Activated CD4-positive, alpha-beta T cell treated with anti-CD3 and anti-CD28 coated beads, Interleukin-2, amount 10 ng/mL, durations not matched to agents 24 days and 14 days (primary cell): ENCODE measurements at places on chromosomes 1 and 21.

GRCh38 chr1:154955039-154955717 is 721 bp downstream of the PBXIP1 start:
- H3K4me1 ChIP-seq: peaks cover 64% of the 10 kb centered on the region
- H3K27ac ChIP-seq: peak overlapping the region; percentile 96
- no peaks in the 10 kb centered on the region for H3K27me3 ChIP-seq
- H3K4me3 ChIP-seq: peak overlapping the region; percentile 87
- DNase-seq: peak; percentile 98

DNA sequence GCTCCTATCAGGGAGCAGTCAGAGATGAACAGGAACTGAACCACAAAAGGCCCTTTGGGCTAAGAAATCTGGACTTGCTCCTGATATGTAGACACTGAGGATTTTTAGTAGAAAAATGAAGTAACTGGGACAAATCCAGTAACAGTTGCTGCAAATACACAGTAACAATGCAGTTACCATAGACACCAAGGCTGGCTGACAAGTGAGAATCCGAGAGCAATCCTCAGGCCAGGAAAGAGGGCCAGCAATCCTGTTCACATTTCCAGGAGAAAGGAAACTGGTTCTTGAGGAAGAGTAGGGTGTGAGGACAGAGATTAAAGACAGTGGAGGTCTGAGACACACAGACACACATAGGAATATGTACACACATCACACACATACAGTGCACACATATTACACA is 9.3 kb upstream of the LORICRIN start:
- no peaks in the 10 kb centered on the region for H3K36me3 ChIP-seq
- H3K4me3 ChIP-seq: no peak overlapping the region
- H3K27me3 ChIP-seq: peaks cover 8% of the 10 kb centered on the region
- H3K4me1 ChIP-seq: peaks cover 3% of the 10 kb centered on the region
- no peak for DNase-seq
- H3K27ac ChIP-seq: no peak overlapping the region

- DNase-seq: no peak
- H3K4me1 ChIP-seq: peaks cover 2% of the 10 kb centered on the region
- H3K4me3 ChIP-seq: no peak overlapping the region
- H3K27ac ChIP-seq: no peak overlapping the region
Measured at GRCh38 chr1:70994753-70995268, 52.8 kb downstream of the PTGER3 start.

GRCh38 chr1:50517488-50517887 is 94.2 kb upstream of the DMRTA2 start:
- H3K27ac ChIP-seq: no peak overlapping the region
- no peak overlapping the region for H3K4me3 ChIP-seq
- H3K36me3 ChIP-seq: no peaks in the 10 kb centered on the region
- no peak for DNase-seq

GRCh38 chr1:117985239-117985638 is 55.7 kb downstream of the WDR3 start:
- H3K27ac ChIP-seq: no peak overlapping the region
- H3K4me3 ChIP-seq: no peak overlapping the region
- no peaks in the 10 kb centered on the region for H3K36me3 ChIP-seq
- no peak for DNase-seq
- H3K4me1 ChIP-seq: no peaks in the 10 kb centered on the region

GRCh38 chr1:16011936-16012589 is 5.8 kb downstream of the HSPB7 start:
- peaks cover 3% of the 10 kb centered on the region for H3K27me3 ChIP-seq
- H3K4me3 ChIP-seq: peak overlapping the region; percentile 49
- H3K36me3 ChIP-seq: no peaks in the 10 kb centered on the region

DNA sequence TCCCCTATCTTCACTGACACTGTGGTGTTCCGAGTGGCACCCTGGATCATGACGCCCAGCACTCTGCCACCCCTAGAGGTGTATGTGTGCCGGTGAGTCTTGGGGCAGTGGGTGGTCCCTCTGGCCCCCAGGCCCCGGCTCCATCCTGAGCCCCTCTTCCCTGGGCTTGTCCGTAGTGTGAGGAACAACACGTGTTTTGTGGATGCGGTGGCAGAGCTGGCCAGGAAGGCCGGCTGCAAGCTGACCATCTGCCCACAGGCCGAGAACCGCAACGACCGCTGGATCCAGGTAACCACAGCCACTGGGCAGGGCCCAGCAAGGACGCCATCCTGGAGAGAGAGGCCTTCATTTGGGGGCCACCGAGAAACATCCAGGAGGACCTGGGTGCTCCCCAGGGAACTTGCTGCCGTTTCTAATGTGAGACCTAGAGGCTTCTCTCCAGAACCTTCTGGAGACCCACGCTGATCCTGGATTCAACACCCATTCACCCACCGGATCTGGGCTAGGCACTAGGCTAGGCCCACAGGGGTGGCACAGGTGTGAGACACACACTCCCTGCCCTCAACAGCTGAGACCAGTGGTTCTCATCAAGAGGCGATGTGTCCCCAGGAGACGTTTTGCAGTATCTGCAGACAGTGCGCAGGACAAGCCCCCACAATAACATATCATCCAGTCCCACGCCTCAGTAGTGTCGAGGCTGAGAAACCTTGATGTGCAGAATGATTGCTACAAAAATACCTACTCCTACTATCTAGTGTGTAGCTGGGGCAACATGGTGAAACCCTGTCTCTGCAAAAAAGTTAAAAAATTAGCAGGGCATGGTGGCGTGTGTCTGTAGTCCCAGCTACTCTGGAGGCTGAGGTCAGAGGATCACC is 22.2 kb downstream of the PADI3 start:
- H3K36me3 ChIP-seq: no peaks in the 10 kb centered on the region
- no peak overlapping the region for H3K4me3 ChIP-seq
- no peak overlapping the region for H3K27ac ChIP-seq
- no peaks in the 10 kb centered on the region for H3K4me1 ChIP-seq
